ENCODE measurements at places on chromosomes 4 and X.

GRCh38 chrX:100649550-100650356 is 5.8 kb downstream of the SRPX2 start:
- DNase-seq, result no peak

DNA sequence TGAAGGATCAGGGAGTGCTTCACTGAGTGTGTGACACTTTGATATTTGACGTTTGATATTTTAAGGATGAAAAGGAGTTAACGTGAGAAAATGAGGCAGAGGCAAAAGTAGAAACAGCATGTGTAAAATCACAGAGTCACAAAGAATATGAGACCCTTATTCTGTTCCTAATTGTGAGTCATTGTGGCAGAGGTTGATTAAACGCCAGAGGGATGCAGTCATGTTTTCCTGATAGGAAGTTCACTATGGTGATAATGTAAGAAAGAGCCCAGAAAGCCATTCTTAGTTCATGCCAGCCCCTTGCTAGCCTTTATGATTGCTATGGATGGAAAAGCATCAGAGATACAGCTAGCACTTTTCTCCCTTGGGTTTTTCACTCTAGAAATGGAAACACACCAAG is 33.5 kb upstream of the IGSF1 start:
- DNase-seq, result no peak

DNA sequence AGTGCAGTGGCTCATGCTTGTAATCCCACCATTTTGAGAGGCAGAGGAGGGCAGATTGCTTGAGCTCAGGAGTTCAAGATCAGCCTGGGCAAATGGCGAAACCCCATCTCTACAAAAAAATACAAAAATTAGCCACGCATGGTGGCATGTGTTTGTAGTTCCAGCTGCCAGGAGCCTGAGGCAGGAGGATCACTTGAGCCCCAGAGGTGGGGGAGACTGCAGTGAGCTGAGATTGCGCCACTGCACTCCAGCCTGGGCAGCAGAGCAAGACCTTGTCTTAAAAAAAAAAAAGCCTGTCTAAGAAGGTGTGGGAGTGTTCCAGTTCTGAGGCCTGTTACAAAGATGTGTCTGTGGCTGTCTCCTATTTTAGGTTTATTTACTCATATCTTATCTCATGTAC is 38.0 kb downstream of the PI4K2B start:
- DNase-seq, result no peak

- no peak for DNase-seq
Measured at GRCh38 chr4:20857081-20857480, 156.8 kb downstream of the PACRGL start.

GRCh38 chrX:100395781-100396180 is 14.3 kb downstream of the PCDH19 start:
- no peak for DNase-seq

DNA sequence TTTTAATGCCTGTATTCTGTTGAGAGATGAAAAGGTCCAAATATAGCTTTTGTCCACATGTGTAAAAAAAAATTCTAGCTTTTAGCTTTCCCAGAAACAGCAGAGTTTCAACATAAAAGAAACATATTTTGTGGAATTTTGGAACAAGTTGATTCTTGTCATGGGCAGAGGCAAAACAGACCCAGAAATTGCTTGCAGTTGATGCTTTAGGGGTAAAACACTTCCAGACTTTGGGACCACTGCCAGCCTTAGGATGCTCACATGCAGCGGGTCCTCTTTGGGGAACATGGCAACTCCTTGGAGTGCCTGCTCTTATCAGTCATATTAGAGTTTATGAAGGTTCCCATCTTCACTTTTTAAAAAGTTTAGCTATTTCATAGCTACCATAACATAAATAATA is 30.4 kb downstream of the DCLK2 start:
- no peak for DNase-seq

DNA sequence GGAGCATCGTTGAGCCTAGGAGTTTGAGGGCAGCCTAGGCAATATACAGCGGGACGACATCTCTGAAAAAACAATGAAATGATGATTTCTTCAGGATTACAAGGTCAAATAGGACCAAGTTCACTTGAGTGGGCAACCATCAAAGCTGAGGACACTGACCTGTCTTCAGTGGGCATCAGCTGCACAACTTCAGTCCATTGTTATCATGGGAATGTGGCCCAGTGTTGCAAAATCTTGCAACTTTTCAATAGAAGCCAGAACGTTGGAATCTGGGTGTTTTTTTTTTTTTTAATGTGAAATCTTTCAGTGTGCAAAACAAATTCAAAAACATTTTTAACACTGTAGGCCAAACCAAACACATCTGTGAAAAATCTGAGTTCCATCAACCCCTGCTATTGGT is 155.4 kb upstream of the PLAC1 start:
- no peak for DNase-seq

Measured in T-helper 22 cell (primary cell).